ENCODE measurements at places on chromosomes 4 and X.

DNA sequence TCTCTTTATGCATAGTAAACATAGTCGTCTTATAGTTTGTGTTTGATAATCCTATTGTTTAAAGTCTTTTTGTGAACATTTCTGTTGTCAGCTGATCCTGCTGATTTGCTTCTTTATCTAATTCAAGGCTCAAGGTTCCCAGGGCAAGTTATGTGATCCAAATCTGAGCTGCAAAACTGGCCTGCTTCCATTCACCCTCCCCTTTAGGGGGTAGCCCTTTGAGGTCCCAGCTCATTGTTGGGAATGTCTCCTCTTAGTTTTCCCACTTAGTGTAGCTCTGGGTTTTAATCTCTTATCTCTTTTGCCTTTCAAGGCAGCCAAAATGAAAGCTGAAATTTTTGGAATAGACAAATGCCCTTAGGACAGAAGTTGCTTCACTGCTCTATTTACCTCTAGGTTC is 40.2 kb upstream of the MAGED1 start:
- DNase-seq, result no peak

DNA sequence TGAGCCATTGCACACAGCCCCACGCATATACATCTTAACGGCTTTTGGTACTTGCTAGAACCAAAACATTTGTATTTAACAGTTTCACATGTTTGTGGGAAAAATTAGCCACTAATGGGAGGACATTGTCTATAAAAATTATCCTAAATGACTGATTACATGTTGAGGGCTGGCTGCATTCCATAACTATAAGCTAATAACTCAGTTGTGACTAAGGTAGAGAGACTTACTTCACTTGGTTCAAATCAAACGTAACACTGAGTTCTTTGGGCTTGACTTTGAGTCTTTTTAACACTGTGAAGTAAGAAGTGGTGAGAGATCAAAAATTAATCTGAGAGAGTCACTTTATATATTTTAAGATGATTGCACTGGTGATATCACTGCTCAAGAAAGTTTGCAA is 47.9 kb upstream of the PGRMC2 start:
- DNase-seq, result no peak

- no peak for DNase-seq
Observed at GRCh38 chrX:28108186-28108945, 127.1 kb upstream of the DCAF8L1 start.

GRCh38 chr4:182826391-182826790 is 90.8 kb downstream of the DCTD start:
- DNase-seq, result no peak

- DNase-seq, result no peak
Observed at GRCh38 chr4:2489081-2489805, 20.3 kb downstream of the RNF4 start.

DNA sequence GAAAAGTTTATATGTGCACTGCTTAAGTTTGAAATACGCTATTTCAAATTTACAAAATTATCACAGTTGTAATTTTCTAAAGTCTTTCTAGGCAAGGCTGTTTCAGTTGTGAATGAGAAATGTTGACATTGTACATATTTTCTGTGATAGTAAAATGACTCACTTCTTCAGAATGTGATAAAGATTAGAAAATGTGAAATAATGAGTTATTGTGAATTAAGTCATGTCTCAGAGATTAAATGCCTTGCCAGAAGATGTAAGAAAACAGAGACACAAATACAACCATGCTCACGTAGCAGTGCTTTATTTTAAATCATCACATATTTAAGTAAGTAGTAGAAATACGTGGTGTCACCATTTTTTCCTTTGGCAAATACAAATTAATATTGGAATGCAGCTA is 768 bp downstream of the CLCN4 start:
- DNase-seq, result no peak

DNA sequence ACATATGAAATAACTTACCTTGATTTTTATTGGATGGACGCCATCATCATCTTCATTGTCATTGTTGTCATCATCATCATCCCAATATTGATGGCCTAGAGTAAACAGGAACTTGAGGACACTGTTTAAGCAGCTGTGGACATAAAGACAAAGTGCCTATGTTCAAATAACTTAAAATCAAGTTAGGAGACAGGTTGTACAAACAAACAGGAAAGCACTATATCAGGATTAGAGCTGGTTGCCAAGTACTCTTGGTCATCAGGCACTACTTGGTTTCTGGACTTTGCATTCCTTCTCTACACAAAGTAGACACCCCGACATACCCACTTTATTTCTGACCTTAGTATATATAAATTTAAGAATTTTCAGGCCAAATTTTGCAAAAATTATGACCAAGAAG is 608.6 kb downstream of the KLHL13 start:
- DNase-seq, result no peak

GRCh38 chrX:149392921-149393320 is 112.2 kb downstream of the IDS start:
- no peak for DNase-seq

DNA sequence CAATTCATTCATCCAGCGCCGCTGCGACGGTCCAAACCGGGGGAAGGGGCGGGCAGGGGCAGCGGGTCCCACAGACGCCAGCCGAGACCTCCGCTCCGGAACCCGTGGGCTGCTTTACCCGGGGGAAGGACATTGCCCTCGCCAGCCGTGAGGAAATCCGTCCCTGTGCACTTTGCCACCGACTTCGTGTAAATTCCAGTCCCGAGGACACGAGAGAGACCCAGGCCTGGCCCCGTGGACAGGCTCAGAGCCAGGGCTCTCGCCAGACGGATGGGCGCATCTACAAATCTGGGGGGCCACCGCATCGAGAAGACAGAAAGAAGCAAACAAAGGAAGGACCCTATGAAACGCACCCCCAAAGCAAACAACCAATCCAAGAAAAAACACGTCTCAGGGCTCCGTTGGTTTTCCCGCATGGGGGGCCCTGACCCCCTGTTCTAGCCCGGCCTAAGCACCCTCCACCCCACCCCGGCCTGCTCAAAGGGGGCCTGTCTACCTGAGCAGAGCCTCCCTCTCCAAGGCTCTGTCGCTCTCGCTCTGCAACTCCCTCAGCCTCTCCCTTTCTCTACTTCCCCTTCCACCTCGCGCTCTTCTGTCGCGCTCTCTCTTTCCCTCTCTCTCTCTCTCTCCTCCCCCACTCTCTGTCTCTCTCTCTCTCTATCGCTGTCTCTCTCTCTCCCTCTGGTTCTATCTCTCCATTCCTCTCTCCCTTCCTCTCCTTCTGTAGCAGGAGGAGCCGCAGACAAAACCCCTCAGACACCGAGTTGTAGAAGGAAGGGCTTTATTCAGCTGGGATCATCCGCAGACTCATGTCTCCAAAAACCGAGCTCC is 11.3 kb downstream of the FRG2 start:
- DNase-seq, result no peak

- no peak for DNase-seq
Observed at GRCh38 chr4:10197952-10198351, 81.4 kb upstream of the WDR1 start.

DNA sequence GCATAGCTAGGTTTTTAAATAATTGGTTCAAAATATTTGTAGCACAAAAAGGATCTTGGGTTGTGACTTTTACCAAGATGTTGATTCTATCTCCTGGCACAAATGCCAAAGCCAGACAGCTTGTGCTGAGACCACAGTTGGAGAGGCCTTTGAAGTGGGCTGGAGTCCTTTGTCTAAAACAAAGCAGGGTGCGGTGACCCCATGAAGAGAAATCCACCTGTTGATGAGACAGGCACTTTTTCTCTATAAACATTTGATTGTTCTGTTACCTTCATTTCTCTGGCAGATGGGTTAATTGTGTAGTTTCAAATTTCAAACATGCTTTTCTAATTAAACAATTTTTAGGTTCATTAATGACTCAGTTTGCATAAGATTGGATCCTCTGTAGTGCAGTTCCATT is 56.7 kb downstream of the STOX2 start:
- DNase-seq, result no peak

- no peak for DNase-seq
Observed at GRCh38 chr4:86155766-86156165, 204.1 kb downstream of the MAPK10 start.

Measured in activated CD4-positive, alpha-beta T cell treated with anti-CD3 and anti-CD28 coated beads for 4 hours (primary cell).